Psoas muscle (tissue), 8 donors: ENCODE measurements at places on chromosomes 3 and 15. TPM values are rescaled to one million over a fixed set of nuclear protein-coding genes. Genes with fewer than 3 reads are reported as not detected.

DNA sequence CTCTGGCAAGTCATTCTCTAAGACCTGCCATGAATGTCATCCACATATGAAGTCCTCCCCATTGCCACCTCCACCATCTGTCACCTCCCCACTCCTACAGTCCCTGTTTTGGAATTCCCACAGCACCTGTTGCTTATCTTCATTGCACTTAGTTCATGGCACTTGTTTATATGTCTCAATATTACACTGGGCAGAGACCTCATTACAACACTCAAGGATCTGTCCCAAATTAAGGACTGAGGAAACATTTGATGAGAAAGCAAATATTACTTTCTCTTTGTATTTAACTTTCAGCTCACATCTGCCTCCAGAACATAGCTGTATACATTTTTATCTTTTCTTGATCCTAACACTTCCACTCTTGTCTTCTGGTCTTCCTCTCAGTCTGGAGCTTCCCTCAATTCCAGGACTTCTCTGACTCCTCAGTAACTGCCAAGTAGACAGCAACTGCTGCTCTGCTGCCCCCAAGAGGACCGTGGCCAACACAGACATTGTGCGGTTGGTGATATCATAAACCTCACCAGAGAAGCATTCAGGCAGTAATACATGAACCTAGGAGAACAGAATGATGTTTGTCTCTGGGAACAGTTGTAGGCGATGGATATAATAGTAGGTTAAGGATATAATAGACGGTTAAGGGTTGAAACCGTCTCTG is 45.0 kb upstream of the FGF12 start:
- H3K4me1 ChIP-seq: no peaks in the 10 kb centered on the region
- H3K4me3 ChIP-seq: no peak overlapping the region
- H3K27me3 ChIP-seq: no peaks in the 10 kb centered on the region
- no peaks in the 10 kb centered on the region for H3K36me3 ChIP-seq
- no peak overlapping the region for H3K27ac ChIP-seq

DNA sequence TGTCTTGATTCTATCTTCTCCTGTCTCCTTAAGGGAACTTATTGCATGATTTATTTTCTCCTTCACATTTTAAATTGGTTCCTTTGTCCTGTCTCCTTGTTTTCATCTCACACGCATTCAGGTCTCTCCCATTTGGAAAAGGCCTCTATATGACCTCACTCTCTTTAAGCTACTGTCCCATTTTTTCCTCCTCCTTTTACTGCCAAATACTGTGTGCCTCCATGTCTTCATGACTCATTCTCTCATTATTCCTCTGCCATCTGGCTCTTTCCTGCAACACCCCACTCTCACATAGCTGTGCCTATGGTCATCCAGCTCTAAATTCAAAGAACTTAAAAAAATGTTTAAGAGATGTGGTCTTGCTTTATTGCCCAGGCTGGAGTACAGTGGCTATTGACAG is 48.0 kb downstream of the TYRO3 start:
- H3K36me3 ChIP-seq: no peaks in the 10 kb centered on the region
- H3K4me3 ChIP-seq: no peak overlapping the region
- no peak overlapping the region for H3K27ac ChIP-seq
- H3K27me3 ChIP-seq: no peaks in the 10 kb centered on the region
- peaks cover 10% of the 10 kb centered on the region for H3K4me1 ChIP-seq

- no peak for DNase-seq
- H3K27ac ChIP-seq: no peak overlapping the region
- H3K4me1 ChIP-seq: no peaks in the 10 kb centered on the region
- no peaks in the 10 kb centered on the region for H3K27me3 ChIP-seq
- no peak overlapping the region for H3K4me3 ChIP-seq
- H3K36me3 ChIP-seq: no peaks in the 10 kb centered on the region
Observed at GRCh38 chr3:52146811-52147210, 7.4 kb downstream of the POC1A start.

DNA sequence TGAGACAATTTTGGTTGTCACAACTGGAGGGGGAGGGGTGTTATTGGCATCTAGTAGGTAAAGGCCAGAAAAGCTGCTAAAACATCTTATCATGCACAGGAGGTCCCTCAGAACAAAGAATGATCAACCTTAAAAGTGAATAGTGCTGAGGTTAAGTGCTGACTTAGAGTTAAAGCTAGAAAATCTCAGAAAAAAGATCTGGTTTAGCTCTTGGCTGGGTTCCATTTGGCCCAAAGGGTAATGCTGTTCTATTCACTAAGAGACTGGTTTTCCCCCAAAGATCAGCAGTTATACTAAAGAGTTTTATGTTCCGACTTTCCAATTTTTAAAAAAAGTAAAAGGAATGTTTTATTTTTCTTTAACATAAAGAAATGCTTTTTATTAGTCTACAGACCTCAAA is 15.6 kb downstream of the DCBLD2 start:
- no peak overlapping the region for H3K27ac ChIP-seq
- H3K4me3 ChIP-seq: no peak overlapping the region
- H3K36me3 ChIP-seq: no peaks in the 10 kb centered on the region
- no peaks in the 10 kb centered on the region for H3K27me3 ChIP-seq

DNA sequence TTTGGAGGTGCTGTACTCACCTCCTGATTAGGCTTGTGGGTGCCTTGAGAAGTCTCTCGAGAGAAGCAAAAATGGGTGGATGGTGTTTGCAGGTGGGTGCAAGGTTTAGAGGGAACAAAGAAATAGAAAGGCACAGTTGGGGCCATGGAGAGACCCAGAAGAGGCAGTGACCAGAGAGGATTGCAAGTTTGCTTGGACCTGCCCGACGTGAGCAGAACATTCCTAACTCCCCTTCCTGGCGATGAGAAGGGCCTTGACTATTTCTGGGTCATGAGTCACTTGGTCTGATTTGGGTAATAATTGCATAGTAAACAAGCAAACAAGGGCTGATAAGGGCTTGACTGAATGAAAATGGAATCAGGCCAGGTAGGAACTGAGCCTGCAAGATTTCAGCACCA is 7.0 kb upstream of the CTSH start:
- no peaks in the 10 kb centered on the region for H3K27me3 ChIP-seq
- H3K27ac ChIP-seq: no peak overlapping the region
- DNase-seq: no peak

Gene CLRN1
- polyA plus RNA-seq: not detected

Gene CIAO2A
- 73.5 TPM for polyA plus RNA-seq

Gene NCK1
- 16.2 TPM for polyA plus RNA-seq
